ENCODE measurements at places on chromosomes 4 and X. TPM values are rescaled to one million over a fixed set of nuclear protein-coding genes. Genes with fewer than 3 reads are reported as not detected.

DNA sequence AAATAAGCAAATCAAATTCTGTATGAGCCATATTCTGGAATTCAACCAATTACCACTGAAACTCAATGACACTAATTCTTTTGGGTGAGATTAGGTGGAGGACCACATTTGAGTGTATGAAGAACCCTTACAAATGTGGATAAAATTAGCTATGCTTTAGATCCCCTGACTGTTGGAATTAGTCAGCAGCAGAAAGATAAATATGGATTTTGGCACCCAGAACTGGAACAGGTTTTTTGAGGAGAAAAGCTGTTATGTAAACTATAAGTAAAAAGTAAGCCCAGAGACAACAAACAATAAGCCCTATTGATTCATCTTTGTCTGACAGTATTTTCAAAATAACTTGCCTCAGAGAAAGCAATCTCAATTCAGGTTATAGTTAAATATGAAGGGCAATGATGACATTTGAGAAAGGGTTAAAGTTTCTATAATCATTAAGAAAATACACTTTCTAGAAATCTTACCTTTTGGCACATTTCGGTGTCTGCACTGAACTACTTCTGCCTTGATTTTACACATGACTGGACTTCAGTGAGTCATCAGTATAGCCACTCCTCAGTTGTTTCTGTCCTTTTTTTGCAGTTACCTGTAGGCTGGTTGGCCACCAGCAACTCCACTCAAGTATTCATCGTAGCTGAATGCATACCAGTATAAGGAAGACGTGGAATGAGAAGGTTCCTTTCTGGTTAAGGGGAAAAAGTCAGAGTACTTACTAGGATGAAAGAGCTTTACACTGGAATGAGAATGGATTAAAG is 80.0 kb downstream of the KCTD8 start:
- no peak for DNase-seq

- DNase-seq: no peak
Measured at GRCh38 chr4:158538176-158538575, 16.5 kb downstream of the RXFP1 start.

DNA sequence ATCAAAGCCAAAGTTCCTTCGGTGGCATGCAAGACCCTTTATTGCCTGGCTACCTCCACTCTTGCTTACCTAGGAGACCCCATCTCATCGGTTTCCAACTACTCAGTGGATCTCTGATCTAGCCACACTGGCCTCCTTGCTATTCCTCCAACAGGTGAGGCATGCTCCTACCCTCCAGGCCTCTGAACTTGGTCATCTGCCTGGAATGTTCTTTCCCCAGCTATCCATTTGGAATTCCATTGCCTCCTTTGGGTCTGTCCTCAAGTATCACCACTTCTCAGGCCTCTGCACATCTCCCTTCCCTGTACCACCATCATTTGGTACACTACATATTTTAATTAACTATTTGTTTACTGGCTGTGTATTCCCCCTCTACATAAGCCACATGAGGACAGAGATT is 11.2 kb downstream of the LGI2 start:
- no peak for DNase-seq

GRCh38 chrX:129000797-129001196 is 522.5 kb downstream of the SMARCA1 start:
- no peak for DNase-seq

DNA sequence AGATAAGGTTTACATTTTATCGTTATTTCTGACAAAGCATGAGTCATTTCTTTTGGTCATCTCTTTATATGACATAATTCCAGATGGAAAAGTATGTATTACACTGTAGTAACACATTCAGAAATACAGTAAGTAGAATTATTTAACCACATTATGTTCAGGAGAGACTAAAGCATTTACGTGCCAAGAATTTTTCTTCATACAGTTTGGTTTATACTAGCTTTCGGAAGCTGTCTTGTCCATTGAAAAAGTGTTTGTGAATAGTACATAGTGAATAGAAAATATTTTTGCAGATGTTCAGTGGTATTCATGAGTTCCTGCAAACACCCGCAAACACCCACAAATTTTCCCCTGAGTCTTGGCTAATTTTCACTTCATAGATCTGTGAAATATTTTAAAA is 1033.0 kb upstream of the INTU start:
- no peak for DNase-seq

DNA sequence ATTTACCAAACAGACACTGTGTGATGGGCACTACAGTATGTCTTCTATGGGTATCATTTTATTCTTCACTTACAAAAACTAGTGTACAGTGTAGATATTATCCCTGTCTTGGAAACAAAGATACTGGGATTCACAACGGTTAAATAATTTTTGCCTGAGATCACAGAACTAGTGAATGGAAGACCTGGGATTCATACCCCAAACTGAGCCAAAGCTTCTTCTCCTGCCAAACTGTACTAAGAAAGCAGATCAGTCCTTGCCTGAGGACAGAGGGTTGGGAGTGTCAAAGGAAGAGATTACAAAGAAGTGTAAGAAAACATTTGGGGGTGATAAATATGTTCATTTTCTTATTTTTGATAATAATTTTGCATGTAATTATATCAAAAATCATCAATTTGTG is 43.1 kb downstream of the PPA2 start:
- DNase-seq: no peak

DNA sequence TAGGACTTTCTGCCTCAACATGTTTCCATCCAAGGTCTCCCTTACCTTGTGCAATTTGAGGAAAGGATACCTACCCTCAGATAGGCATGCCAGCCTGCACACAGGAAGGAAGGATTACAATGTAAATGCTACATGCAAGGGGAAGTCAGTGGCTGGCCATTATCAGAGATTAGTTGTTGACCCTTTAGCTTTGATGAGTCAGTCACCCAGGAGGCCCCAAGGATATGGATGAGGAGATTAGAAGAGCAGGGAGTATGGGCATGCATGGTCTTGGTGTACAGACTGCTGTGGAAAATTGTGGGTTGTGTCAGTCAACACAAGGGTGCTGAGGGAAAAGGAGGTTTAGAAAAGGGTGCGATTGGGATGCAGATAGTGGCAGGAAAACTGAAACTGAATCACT is 92.0 kb downstream of the GUCY2F start:
- no peak for DNase-seq

FOXR2 gene
- not detected for total RNA-seq

DNA sequence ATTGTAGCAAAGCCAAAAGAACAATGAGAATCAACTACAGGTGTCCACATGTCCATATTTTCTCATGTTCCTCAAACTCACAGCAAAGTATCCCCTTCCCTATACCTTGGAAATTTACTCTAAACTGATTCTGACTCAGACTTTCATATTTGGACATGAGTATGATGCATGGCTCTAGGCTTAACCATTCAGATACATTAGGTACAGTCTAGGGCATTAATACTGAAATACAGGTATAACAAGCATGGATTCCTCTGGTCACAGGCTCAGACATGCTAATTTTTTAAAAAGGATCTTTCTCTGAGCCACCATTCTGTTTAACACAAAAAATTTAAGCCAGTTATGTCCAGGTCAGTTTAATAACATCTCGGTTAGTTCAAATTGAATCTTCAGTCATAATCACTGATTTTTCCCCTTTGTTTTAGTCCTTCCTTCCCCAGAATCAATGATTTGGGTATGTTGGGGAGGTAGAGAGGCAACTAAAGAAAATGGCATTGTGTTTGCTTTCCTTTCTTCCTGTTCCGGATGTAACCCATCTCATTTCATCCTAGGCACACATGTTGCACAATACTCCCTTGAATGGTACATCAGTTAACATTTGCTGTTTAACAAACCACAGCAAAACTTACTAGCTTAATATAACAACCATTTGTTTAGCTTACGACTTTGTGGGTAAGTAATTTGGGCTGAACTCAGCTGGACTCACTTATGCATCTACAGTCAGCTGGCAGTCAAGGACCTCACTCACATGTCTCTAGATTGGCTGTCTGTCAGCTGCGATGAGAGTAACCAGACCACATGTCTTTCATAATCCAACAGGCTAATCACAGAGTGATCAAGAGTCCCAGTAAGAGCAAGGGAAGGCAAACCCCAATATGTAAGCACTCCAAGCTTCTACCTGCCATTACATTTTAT is 75.3 kb upstream of the GRIA3 start:
- DNase-seq: no peak

- no peak for DNase-seq
Measured at GRCh38 chr4:102301167-102301566, 44.1 kb downstream of the SLC39A8 start.

DNA sequence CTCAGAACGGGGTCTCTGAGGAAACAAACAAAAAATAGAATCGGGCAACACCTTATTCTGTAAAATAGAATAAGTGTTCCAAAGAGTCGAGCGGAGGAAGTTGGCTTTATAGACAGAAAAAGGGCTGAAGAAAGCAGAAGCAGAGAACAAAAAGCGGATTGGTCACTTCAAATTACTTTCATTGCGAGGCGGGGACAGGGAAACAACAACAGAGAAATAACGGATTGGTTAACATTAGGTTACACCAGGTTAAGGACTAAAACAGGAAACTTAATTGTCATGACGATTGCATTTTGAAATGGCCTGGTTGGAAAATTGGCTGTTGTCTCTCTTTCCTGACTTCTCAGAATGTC is 433 bp upstream of the COQ2 start:
- DNase-seq: no peak

DNA sequence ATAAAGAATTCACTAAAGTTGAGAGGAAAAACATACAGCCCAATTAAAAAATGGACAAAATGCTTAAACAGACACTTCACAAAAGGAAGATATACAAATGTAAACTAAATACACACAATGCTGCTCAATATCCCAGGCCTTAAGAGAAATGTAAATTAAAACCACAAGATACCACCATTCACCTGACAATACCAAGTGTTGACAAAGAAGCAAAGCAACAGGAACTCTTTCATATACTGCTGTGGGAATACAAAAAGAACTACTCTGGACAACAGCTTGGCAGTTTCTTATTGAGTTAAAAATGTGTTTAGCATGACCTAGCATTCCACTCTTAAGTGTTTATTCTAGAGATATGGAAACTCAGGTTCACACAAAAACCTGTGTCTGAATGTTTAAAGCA is 71.3 kb downstream of the ABCB7 start:
- DNase-seq: no peak

- DNase-seq: no peak
Measured at GRCh38 chrX:153672531-153673427, 834 bp downstream of the PNCK start.

GRCh38 chr4:5706486-5707290 is 1.7 kb downstream of the EVC2 start:
- DNase-seq: no peak

DNA sequence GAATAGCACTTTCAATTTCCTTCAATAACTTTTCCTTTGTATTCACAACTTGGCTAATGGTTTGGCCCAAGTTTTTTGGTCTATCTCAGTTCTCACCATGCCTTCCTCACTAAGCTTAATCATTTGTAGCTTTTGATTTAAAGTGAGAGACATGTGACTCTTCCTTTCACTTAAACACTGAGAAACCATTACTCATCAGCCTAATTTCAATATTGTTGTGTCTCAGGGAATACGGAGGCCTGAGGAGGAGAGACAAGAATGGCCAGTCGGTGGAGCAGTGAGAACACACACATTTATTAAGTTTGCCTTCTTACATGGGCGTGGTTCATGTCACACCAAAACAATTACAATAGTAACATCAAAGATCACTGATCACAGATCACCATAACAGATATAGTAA is 56.7 kb downstream of the TSPAN5 start:
- DNase-seq: no peak

DNA sequence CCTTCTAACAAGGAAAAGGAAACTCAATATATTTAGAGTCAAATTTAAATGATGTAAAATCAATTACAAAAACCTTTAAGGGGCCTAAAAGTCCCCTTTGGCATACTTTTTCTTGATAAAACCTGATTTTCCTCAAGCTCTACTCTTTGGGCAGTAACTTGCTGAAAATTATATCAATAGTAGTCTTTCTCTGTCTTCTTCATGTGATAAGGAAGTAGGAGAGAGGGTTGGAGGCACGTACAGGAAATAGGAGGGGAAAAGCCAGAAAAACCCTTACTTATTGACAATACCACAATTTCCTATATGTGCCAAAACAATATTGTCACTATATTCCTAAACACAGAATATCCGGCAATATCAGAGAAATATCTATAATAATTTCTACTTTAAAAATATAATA is 9.6 kb downstream of the RHOH start:
- DNase-seq: no peak

GRCh38 chrX:148067285-148067684 is 86.1 kb downstream of the FMR1NB start:
- DNase-seq: no peak

- no peak for DNase-seq
Measured at GRCh38 chr4:117084866-117085701, at the start of gene TRAM1L1. TRAM1L1 (minus strand) TSS chr4:117085576; CDS start chr4:117085393, 183 bp downstream.

STX18 gene
- 14.2 TPM for total RNA-seq

FGF2 gene
- 1.2 TPM for total RNA-seq

DNA sequence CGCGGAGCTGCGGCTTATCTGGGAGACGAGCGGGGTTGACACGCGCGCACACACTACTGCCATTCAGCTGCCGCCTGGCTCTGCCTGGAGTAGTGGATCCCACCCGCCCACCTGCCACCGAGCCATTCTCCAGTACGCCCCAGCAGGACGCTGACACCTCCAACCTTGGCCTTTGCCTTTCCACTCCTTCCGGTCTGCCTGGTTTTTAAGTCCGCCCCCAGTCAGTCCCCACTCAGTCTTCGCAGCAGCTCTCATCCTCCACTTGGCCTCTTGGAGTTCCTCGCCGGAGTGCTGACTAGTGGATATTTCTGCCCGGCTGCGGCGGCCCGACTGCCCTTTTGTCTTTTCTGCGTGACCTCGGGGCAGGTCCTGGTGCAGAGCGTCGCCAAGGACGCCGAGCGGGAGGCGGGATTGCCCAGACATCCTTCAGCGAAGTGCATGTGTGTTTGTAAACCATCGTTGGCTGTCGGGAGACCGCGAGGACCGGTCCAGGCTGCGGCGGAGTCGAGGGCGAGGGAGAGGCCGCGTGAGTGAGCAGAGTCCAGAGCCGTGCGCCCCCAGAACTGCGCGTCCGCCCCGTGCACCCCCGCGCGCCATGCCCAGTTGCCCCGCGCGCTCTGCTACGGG is 1.1 kb downstream of the SLIT2 start:
- DNase-seq: peak; percentile 45

STATH gene
- total RNA-seq: not detected

HTN1 gene
- not detected for total RNA-seq

TMEM47 gene
- total RNA-seq: 9.4 TPM

LINC00632 gene
- total RNA-seq: 2.3 TPM

DNA sequence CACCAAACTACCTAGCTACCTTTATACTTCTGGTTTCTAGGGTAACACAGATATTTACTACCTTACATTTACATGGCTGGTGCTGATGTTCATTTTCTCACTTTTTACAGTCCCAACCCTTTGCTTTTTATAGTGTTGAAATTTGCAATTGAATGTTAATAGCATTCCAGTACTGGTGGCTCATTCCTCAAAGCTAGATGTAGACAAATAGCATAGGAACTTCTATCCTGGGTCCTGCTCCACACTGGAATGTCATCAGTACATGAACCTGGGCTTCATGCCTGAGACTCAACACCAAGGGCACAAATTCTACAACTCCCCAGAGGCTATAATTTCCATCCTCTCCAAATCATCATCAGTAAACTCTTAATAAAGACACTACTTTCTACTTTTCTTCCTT is 10.3 kb upstream of the TRMT2B start:
- DNase-seq: no peak

XPNPEP2 gene
- total RNA-seq: 2.0 TPM

- DNase-seq: no peak
Measured at GRCh38 chr4:24003926-24004325, 114.1 kb upstream of the PPARGC1A start.

- DNase-seq: peak; percentile 52
Measured at GRCh38 chr4:42655921-42656678, 805 bp downstream of the ATP8A1 start.

MTNR1A gene
- total RNA-seq: not detected

- DNase-seq: no peak
Measured at GRCh38 chr4:122083351-122083750, 68.8 kb upstream of the BLTP1 start.
